ENCODE measurements at places on chromosomes 1 and 21.

- no peak for DNase-seq
Measured at GRCh38 chr1:226405411-226405988, 2.4 kb downstream of the PARP1 start.

DNA sequence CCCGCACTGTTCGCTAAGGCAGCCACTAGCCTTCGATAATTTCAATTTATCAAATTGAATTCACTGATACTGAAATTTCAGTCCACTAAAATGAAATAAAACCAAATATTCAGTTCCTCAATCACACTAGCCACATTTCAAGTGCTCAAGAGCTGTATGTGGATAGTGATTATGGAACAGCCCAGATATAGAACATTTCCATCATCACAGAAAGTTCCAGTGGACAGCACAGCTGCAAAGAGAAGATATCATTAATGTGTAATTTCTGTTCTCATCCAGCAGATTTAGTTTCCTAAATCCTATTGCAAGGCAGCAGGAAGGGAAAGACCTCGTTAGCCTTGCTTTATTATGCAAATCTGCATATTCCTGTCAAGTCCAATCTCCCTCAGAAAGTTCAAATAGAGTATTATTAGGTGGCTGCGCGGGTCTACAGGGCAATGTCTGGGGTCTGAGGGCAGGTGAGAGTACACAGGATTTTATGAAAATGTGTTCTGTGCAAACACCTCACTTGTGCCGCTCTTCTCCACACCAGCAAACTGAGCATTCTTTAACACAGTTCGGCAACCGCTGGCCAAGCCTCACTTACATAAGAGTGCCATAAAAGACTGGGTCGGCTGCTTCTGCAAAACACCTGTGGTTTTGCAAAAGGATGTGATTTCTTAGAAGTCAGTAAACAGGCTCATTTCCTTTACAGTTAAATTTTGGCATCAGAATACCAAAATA, 22.4 kb downstream of the CAPZB start:
- DNase-seq: no peak

DNA sequence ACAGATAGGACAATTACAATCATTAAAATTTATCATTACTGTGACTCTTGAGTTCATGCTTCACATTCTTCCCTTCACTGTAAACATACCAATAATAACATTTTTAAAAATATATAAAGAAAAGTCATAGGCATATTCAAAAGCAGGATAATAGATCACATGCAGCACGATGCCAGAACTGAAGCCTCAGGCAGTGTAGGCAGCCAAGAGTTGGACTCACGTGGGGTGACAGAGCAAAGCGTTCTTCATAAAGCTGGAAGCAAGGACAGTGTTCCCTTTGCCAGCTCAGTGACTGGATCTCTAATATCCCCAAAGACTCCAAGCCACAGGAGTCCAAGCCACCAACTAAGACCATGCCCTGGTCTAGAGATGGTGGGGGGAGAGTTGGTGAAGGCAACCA, 77.7 kb downstream of the ODF2L start:
- DNase-seq: no peak

DNA sequence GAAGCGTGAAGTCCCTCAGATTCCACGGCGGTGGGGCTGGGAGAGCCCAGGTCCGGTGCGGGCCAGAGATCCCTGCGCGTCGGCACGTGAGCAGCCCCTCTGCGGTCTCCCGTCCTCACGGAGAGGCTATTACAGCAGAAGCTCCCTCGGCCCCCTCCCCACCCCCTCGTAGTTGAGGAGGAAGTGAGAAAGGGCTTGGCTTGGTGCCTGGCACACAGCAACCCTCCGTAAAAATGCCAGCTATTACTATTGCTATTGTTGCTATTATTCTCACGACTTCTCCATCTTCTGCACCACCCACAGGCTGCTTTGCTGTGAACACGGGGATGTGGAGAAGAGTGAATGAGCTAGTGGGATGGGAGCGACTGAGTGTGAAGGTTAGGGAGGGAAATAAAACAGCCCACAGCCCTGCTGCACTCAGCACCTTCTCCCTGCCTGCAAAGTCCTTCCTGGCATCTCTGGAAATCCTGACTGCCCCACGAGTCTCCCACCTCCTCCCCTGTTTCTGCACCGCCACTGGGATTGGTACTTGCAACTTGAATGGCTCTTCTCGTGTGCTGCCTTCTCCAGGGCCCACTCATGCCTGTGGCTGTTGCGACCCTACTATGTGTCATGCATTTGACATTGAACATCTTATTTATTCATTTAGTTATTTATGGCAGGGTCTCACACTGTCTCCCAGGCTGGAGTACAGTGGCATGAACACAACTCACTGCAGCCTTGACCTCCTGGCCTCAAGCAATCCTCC, 26.6 kb downstream of the ZBTB18 start:
- no peak for DNase-seq

DNA sequence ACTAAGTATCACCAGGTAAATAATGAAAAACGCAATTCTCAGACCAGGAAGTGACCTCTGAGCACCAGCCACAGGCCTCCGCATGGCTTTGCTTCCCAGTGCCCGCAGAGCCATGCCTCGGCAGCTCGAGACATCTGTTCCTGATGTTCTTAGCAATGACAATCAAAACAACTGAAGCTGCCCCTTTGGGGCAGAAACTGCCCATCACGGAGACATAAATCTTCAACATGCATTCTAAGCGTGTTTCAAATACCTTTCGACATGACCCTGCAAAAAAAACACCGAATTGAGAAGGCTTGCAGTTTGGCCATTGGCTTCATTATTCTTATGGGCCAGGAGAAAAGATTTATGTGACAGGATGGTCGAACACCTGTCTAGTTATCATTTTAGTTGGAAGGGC, 5.8 kb upstream of the RAP1GAP start:
- DNase-seq: no peak

DNA sequence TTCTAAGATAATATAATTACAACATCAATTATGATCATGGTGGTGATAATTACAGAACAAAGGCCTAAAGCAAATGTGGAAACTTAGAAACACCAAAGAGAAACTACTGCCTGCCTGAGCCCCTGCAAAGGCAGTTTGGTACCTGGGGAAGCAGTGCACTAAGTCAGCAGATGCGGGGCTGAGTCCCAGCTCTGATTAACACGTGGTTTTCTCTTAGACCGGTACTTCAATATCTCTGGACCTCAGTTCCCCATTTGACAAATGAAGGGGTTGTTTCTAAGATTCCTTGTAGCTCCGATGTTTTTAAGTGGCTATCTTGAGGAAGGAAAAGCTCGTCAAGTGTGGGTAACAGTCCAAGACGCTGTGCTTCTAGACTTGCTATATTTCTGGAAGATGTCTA, 16.7 kb upstream of the PLEKHA6 start:
- no peak for DNase-seq

- no peak for DNase-seq
Measured at GRCh38 chr1:52595061-52595460, 7.1 kb upstream of the GPX7 start.

Measured in bone marrow (tissue), 2 donors.